Activated naive CD4-positive, alpha-beta T cell treated with anti-CD3 and anti-CD28 coated beads, Interleukin-2, amount 10 ng/mL, durations not matched to agents 7 days and 5 days (primary cell): ENCODE measurements at places on chromosomes 2 and 18.

DNA sequence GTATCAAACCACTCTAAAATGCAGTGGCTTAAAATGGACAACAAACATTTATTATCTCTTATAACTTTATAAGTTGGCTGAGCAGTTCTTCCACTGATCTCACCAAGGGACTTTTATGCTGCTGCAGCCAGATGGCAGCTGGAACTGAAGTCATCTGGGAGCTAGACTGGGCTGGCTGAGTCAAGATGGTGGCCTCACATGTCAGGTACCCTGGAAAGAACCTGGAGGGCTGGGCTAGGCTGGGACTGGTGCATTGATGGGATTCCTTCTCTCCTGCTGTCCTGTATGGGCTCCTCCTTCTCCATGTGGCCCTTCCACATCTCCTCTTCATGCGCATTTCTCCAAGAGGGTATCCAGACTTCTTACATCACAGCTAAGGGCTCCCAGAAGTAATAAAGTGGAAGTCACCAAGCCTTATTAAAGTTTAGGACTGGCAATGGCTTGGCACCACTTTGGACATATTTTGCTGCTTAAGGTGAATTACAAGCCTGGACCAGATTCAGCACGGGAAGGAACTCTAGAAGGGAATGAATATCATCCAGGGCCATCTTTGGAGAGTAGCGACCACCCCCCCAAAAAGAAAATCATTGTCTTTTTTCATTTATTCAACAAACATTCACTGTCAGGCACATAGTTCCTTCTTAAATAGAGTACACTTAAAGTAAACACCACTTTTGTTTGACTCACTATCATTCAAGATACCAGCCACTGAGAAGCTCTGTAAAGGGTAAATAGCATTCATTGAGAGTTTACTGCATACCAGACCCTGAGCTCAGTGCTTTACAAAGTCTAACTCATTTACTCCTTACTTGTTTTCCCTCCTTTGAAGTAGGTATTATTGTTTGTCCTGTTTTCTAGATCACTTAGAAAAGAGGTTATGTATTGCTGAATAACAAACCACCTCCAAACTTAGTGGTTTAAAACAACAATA, 138.0 kb downstream of the ZFP36L2 start:
- DNase-seq, result no peak
- peaks cover 23% of the 10 kb centered on the region for H3K27me3 ChIP-seq
- no peak overlapping the region for H3K4me3 ChIP-seq
- H3K36me3 ChIP-seq, result peaks cover 4% of the 10 kb centered on the region

GRCh38 chr18:77803024-77803423, 553.4 kb downstream of the GALR1 start:
- no peak for DNase-seq
- no peaks in the 10 kb centered on the region for H3K36me3 ChIP-seq
- H3K4me1 ChIP-seq, result no peaks in the 10 kb centered on the region
- H3K4me3 ChIP-seq, result no peak overlapping the region

DNA sequence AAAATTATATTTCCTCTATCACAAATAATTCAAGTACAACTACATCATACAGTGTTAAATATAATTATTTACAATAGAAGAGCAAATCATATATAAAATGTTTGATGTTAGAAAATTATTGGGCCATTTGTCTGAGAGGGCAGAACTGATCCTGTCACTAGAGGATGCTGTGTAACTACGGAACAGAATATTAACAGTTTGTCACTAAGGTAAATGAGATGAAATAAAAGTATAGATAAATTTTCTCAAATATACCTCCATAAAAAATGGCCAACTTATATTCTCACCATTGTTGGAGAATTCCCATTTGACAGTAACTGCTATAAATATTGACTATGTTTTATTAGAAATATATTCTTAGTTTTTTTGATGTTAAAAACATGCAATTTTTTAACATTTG, 1067.4 kb upstream of the DDX18 start:
- no peak overlapping the region for H3K27ac ChIP-seq
- no peaks in the 10 kb centered on the region for H3K36me3 ChIP-seq
- no peak overlapping the region for H3K4me3 ChIP-seq
- no peaks in the 10 kb centered on the region for H3K4me1 ChIP-seq
- DNase-seq, result no peak

- no peak overlapping the region for H3K4me3 ChIP-seq
- no peaks in the 10 kb centered on the region for H3K27me3 ChIP-seq
- no peak for DNase-seq
- H3K4me1 ChIP-seq, result no peaks in the 10 kb centered on the region
- H3K27ac ChIP-seq, result no peak overlapping the region
Measured at GRCh38 chr2:201100497-201100896, 15.5 kb upstream of the CFLAR start.

GRCh38 chr2:14907014-14907612, 274.6 kb downstream of the LRATD1 start:
- no peaks in the 10 kb centered on the region for H3K4me1 ChIP-seq
- H3K36me3 ChIP-seq, result no peaks in the 10 kb centered on the region
- DNase-seq, result no peak
- peaks cover under 1% of the 10 kb centered on the region for H3K27me3 ChIP-seq
- H3K4me3 ChIP-seq, result no peak overlapping the region

DNA sequence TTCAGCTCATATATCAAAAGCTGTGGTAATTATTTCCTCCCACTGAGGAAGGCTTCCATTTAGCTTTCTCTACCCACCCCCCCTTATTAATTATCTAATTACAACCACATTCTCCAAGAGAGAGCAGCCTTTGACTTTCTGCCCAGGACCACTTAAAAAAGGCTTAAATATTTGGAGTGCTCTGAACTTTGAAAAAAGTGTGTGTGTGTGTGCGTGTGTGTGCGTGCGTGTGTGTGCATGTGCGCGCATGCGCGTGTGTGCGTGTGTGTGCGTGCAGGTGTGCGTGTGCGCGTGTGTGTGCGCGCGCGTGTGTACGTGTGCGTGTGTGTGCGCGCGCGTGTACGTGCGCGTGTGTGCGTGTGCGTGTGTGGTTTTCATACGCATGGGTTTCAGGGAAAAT, 57.8 kb downstream of the TWIST2 start:
- no peak for DNase-seq
- H3K4me3 ChIP-seq, result no peak overlapping the region
- H3K36me3 ChIP-seq, result no peaks in the 10 kb centered on the region

DNA sequence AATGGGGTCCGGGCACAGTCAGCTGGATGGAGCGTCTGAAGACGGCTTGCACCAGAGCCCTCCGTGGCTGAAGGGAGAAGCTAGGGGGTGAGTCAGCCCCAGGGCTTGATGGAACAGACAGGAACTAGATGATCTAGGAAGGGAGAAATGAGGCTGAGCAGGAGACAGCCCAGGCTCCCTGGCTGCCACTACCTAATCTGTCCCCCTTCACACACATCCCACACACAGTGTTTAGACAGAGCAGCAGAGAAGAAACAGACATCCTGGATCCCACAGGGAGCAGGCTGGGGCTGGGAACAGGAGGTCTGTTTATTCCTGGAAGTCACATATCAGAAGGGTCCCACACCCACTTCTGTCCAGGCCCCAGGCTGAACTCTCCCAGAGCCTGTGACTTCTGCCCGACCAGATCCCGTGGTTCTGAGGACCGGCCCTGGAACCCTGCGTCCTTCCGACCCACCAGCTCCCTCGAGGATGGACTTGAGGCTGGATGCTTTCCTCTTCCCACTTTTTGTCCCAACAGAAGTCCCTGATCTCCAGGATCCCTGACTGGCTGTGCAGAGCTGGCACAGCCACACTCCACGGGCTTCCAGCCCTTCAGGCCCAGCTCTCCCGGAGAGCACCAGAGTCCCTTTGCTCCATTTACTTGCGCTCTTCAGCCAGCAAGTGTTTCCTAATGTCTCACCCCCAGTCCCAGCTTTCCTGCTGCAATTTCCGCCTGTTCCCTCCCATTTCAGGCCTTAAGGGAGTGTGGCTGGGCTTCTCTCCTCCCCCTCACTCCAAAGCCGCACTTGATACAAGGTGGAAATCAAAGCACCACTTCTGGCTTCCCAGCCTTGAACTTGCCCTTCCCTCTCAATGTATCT, 1.5 kb upstream of the GPBAR1 start:
- H3K27me3 ChIP-seq, result no peaks in the 10 kb centered on the region
- H3K36me3 ChIP-seq, result peaks cover 36% of the 10 kb centered on the region
- H3K4me1 ChIP-seq, result peaks cover 37% of the 10 kb centered on the region
- peak; percentile 16 for DNase-seq
- H3K27ac ChIP-seq, result peak overlapping the region; percentile 67
- no peak overlapping the region for H3K4me3 ChIP-seq

DNA sequence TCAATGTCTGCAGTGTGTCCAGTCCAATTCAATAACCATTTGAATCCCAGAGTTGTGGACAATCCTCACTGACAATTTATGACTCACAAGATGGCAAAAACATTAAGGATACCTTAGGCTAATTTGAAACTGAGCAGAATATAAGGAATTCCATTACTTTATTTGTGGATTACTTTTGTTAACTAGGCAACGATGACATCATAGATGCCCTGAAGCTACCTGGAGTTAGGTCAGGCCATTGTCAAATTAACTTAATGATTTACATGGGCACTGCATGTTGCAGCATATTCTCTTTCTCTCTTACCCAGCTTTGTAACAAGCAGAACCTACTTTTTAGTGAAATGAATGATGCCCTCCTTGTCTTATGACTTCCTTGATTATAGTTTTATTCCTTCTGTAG, 100.0 kb upstream of the CDCA7 start:
- DNase-seq, result no peak
- no peak overlapping the region for H3K27ac ChIP-seq
- H3K4me3 ChIP-seq, result no peak overlapping the region

GRCh38 chr2:10428924-10429323, 19.2 kb downstream of the ODC1 start:
- H3K27me3 ChIP-seq, result peaks cover 38% of the 10 kb centered on the region
- peaks cover 5% of the 10 kb centered on the region for H3K36me3 ChIP-seq
- H3K4me3 ChIP-seq, result no peak overlapping the region
- peaks cover 10% of the 10 kb centered on the region for H3K4me1 ChIP-seq
- DNase-seq, result no peak

DNA sequence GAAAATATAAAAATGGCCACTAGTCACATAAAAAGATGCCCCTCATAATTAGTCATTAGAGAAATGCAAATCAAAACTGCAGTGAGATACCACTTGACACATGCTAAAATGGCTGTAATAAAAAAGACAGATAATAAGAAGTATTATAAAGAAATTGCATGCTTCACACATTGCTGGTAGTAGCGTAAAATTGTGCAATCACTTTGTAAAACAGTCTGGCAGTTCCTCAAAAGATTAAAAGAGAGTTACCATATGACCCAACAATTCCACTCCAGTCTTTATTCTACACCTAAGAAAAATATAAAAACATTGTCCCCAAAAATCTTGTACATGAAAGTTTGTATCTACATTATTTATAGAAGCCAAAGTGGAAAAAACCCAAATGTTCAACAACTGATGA, 170.6 kb upstream of the FIGN start:
- no peak overlapping the region for H3K27ac ChIP-seq
- no peaks in the 10 kb centered on the region for H3K4me1 ChIP-seq
- no peak for DNase-seq
- H3K36me3 ChIP-seq, result no peaks in the 10 kb centered on the region
- H3K27me3 ChIP-seq, result no peaks in the 10 kb centered on the region
- H3K4me3 ChIP-seq, result no peak overlapping the region

GRCh38 chr2:182573553-182573952, 142.5 kb upstream of the DNAJC10 start:
- no peaks in the 10 kb centered on the region for H3K27me3 ChIP-seq
- DNase-seq, result no peak
- no peak overlapping the region for H3K27ac ChIP-seq
- H3K4me3 ChIP-seq, result no peak overlapping the region
- H3K36me3 ChIP-seq, result no peaks in the 10 kb centered on the region
- no peaks in the 10 kb centered on the region for H3K4me1 ChIP-seq

- H3K4me3 ChIP-seq, result peak overlapping the region; percentile 58
- peaks cover 97% of the 10 kb centered on the region for H3K27me3 ChIP-seq
- peak overlapping the region; percentile 63 for H3K27ac ChIP-seq
Measured at GRCh38 chr2:218892693-218893348, 12.2 kb downstream of the WNT10A start.

DNA sequence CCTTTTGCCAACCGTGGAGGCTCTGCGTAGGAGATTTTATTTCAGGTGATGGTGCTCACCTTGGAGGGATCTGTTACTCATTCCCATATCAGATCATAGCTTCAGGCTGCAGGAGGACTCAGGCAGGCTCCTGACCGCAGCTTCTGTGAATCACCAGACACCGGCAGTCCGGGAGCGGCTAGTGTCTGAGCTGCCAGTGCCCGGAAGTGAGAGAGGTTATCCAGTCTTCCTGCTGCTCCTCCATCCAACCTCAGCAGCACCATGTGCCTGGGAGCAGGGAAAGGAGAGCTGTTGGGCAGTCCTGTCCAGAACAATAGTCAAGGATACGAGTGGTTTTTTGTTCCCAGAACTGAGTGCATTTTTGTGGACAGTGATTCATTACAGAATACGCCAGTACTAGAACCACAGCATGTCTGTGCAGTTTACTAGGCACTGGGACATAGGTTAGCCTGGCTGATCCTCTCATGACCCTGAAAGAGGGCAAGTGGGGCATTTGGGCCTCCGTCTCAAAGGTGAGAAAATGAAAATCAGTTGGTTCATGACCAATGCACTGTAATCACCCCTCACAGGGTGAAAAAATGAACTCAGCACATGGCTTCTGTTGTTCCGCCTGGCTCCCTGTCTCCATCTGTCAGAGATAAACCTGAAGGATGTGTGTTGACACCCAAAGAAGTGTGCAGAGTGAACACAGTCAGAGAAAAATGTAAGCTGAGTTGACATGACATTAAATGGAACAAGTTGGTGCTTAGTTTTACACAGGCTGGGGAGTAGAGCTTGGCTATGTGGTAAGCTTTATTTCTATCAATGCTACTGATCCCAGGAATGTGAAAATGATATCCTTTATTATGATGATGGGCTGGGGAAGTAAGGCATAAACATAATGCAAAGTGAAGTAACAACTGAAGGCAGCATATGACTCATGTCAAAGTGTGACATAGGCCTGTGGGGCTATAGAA, 12.2 kb downstream of the FHOD3 start:
- H3K4me1 ChIP-seq, result no peaks in the 10 kb centered on the region
- H3K36me3 ChIP-seq, result no peaks in the 10 kb centered on the region
- no peak overlapping the region for H3K27ac ChIP-seq
- H3K4me3 ChIP-seq, result no peak overlapping the region
- no peak for DNase-seq
- H3K27me3 ChIP-seq, result peaks cover 31% of the 10 kb centered on the region

DNA sequence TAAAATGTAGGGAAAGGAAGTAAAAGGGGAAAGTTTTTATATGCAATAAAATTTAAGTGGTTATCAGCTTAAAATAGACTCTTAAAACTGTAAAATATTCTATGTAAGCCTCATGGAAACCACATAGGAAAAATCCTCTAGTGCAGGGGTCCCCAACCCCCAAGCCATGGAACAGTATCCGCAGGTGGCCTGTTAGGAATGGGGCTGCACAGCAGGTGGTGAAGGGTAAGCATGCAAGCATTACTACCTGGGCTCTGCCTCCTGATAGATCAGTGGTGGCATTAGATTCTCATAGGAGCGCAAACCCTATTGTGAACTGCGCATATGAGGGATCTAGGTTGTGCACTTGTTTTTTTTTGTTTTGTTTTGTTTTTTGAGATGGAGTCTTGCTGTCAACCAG, 1409.3 kb upstream of the CDH2 start:
- no peaks in the 10 kb centered on the region for H3K36me3 ChIP-seq
- no peak for DNase-seq
- no peaks in the 10 kb centered on the region for H3K27me3 ChIP-seq
- no peak overlapping the region for H3K27ac ChIP-seq
- H3K4me1 ChIP-seq, result no peaks in the 10 kb centered on the region
